ENCODE measurements at places on chromosomes 12 and 14.
A peak's percentile ranks its signal among the peaks of the same experiment; 100 is the strongest.

DNA sequence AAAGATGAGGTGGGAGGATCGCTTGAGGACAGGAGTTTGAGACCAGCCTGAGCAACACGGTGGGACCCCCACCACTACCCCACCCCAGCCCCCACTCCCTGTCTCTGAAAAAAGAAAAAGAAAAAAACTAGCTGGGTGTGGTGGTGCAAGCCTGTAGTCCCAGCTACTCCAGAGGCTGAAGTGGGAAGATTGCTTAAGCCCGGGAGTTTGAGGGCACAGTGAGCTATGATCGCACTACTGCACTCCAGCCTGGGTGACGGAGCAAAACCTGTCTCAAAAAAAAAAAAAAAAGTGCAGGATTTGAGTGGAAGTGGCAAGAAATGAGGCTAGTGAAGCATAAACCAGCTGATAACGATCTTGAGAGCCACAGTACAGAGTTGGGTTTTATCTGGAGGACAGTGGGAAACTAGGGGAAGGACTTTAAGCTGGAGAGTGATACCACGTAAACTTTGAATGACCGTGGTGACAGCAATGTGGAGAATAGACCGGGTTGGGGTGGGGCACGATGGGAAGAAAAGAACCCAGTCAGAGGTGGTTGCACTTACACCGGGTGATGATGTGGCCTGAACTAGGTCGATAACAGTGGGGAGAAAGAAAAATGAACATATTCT lies 85.3 kb downstream of the TMEM260 start:
- no peak for DNase-seq

DNA sequence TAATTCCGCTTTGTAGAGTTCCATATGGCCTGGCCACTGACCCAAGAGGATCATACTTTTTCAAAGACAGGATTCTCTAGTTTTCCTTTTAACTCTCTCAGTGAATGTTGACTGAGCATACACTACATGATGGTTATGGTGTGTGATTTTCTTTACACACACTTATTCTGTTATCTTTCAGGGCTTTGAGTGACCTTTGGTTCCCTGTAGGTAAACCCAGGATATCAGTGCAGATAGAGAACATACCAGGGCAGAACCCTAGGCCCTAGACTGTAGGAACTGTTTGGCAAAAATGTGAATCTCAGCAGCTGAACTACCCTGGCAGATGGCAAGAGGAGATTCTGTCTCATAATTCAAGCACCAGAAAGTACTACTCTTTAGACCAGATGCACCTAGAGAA lies 159.6 kb downstream of the KCNA5 start:
- no peak for DNase-seq

GRCh38 chr12:19454837-19455236 lies 15.5 kb downstream of the AEBP2 start:
- no peak for DNase-seq

GRCh38 chr14:24774187-24774915 lies 140.4 kb upstream of the GZMB start:
- DNase-seq = no peak

GRCh38 chr12:97046901-97047300 lies 139.8 kb downstream of the NEDD1 start:
- no peak for DNase-seq

GRCh38 chr12:32303174-32303549 lies 96.2 kb upstream of the FGD4 start:
- DNase-seq = no peak

- no peak for DNase-seq
These were observed 2.2 kb upstream of the FBXO33 start for GRCh38 chr14:39434401-39434800.

DNA sequence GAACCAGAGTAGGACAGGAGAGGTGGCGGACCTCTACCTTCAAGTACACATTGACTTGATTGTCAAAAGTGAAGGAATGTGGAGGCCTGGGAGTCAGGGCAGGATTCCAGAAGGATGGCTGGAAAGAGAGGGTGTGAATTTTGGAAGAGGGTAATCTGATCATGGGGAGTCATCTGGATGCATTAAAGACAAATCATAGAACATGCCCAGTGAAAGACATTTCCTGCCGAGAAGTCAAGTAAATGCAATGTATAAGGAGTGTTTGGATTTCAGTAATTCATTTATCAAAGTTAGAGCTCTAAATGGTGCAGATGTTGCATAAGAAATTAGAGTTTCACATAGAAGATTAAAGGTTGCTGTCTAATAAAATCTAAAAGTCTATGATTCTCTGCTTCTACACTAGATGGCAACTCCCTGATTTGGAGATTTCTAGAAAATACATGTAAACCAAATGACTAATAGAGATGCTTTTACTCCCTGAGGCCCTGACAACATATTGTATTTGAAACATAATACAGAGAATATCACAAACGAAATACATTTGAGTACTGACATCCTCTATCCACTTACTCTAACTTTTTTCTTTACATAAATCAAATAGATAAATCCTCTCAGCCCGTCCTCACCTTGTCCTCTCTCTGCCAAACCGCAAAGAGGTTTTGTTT lies 91.3 kb downstream of the KCNA5 start:
- DNase-seq = no peak

GRCh38 chr12:61860451-61860850 lies 399.8 kb upstream of the USP15 start:
- DNase-seq = no peak

- no peak for DNase-seq
These were observed 38.8 kb downstream of the TMEM63C start for GRCh38 chr14:77220246-77221017.

DNA sequence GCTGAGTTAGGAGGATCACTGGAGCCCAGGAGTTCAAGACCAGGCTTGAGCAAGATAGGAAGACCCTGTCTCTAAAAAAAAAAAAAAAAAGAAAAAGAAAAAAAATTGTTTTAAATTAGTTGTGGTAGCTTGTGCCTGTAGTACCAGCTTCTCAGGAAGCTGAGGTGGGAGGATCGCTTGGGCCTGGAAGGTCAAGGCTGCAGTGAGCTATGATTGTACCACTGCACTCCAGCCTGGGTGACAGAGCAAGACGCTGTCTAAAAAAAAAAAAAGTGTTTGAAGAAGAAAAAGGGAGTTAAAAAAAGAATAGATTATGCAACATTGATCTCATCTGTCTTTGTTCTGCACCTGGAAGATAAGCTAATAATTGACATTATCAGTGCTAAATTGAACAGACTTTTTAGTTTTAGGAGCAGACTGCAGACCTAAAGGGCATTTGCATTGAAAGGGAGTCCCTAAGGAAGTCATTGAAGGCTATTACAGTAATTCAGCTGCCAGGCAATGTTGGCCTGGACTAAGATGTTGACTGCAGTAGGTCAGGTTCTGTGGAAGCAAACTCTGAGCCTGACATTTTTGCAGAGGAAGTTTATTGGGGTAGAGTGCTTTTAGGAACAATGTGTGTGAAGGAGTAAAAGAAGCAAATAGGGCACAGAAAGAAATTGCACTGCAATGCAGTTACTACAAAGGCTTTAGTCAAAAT lies 215.8 kb downstream of the PCNX1 start:
- DNase-seq = no peak

- peak; percentile 60 for DNase-seq
These were observed 22.0 kb upstream of the NUDT14 start for GRCh38 chr14:105203057-105203531.

GRCh38 chr14:50773632-50774541 lies 57.1 kb downstream of the NIN start:
- peak; percentile 41 for DNase-seq

GRCh38 chr14:100586403-100587085 lies 673 bp downstream of the BEGAIN start:
- DNase-seq = no peak

GRCh38 chr14:77908847-77909246 lies 108.9 kb downstream of the ADCK1 start:
- DNase-seq = no peak

DNA sequence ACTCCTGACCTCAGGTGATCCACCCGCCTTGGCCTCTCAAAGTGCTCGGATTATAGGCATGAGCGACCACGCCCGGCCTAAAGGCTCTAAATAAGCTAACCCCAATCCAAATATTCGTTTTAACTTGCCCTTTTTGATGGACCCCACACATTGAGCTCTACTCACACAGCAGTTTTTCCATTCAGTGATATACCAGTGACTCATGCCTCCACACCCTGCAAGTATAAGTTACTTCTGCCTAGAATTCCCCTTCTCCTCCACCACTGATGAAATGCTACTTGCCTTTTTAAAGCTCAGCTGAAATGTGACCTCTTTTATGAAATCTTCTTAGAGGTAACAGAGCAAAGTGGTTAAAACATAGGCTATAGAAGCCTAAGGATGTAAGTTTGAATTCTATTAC lies 68.8 kb downstream of the EXOC5 start:
- peak; percentile 59 for DNase-seq

GRCh38 chr14:100540141-100540925 lies 46.9 kb downstream of the BEGAIN start:
- DNase-seq = no peak

GRCh38 chr12:105587237-105587636 lies 256.7 kb downstream of the C12orf75 start:
- DNase-seq = peak; percentile 9

GRCh38 chr12:125222876-125223275 lies 157.6 kb downstream of the AACS start:
- no peak for DNase-seq

- DNase-seq = peak; percentile 90
These were observed 26.0 kb upstream of the TSPAN8 start for GRCh38 chr12:71183846-71184245.

DNA sequence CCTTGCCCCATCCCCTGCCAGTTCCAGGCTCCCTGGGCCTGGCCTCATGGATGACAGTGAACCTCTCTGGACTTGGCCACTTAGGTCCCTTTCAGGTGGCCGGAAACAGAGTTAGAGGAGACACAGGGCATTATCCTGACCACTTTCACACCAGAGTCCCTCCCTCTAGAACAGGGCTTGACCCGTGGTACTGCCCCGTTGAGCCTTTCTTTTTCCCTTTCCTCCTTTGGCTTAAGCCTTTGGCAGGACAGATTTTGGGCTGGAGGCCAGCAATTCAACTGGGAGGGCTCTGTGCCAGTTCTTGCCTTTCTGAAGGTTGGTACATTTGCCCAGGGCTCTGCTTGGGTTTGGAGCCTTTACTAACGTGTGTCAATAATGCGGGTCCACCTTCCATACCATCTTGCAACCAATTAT lies 22.8 kb downstream of the TPCN1 start:
- no peak for DNase-seq

DNA sequence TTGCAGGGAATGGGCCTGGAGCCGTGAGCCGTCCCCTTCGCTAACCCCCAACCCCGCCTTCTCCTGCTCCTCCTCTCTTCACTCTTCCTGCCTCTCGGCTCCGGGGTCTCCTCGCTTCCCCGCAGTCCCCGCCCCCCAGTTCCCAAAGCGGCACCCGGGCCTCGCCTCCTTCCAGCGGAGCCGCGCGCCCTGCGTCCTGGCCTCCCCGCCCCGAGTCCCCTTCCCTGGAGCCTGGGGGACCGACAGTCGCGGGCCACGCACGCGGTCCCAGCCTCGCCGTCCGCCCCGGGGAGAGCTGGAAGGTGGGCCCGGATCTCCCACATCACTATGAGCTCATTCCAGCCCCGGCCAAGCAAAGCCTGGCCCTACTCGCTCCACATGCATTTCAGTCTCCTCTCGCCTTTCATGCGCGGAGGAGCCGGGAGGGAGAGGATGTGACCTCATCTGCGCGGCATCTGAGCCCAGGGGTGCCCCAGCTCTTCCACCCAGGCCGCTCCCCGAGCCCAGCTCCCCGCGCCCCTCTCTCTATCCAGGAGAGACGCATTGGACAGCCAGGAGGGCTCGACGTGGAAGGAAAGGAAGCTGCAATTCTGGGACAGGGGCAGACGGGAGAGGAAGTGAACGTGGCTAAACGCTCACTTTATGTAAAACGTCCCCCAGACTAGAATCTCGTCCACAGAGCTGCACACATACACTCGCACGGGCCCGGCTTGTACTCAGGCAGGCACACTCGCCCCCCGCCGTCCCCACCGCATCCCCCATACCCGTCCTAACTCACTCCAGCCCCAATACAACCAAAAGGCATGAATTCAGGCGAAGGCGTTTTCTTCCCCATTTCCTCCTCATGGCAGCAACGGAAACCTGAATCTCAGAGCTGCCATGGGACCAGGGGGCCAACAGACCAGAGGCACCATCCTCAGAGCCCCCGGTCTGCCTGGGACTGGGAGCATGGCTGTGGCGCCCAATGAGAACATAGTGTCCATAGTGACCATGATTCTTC lies 108.7 kb upstream of the CCND2 start:
- DNase-seq = peak; percentile 22

DNA sequence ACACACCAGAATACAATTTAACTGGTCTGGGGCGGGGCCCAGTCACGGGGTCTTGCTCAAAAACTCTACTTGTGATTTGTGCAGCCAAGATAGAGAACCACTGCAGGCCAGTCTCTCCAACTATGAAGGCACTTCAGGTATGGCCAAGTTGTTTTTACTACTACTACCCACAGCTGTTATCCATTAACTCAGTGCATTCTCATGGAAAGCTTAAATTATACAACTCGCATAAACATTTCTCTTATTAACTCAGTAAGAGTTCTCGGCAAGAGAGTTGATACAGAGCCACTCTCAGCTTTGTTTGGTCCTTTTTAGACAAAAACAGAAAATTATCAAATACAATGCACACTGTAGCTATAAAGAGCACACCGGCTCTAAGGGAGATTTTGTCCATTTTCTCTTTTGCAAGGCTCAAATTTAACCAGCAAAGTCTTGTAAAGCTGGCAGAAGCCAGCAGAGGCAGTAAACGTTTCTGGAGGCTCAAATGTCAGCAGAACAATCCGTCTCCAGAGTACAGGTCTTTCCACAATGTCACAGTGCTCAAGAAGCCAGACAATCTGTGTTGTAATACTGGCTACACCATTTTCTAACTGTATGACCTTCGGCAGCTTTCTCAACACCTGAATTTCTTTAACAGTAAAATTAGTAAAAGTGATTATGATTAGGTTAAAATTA lies 85.9 kb downstream of the PTGER2 start:
- DNase-seq = peak; percentile 61

GRCh38 chr12:81005606-81006005 lies 67.9 kb upstream of the LIN7A start:
- DNase-seq = no peak

- no peak for DNase-seq
These were observed 15.8 kb downstream of the NOC4L start for GRCh38 chr12:132160016-132160415.

DNA sequence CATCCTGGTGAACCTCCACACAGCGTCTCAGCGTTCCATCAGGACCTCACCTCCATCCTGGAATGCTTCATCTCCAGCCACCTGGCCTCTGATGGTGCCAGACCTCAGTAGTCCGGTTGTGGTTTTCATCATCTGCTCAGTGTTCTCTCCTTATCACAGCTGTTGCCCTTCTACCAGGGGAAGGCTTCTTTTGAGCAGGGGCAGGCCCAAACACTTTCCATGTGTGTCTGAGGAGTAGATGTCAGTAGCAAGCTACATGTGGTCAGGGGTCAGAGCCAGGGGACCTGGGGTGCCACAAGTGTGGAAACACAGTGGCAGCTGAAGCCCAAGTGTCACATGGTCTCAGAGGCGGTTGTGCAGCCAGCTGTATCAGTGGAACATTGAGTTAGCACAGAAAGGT lies 30.2 kb upstream of the FGD4 start:
- DNase-seq = no peak

Data from fibroblast of the aortic adventitia (primary cell).